Hindlimb muscle (tissue), 1 donor: ENCODE measurements at places on chromosomes 2 and 18. TPM values are rescaled to one million over a fixed set of nuclear protein-coding genes. Genes with fewer than 3 reads are reported as not detected.

DNA sequence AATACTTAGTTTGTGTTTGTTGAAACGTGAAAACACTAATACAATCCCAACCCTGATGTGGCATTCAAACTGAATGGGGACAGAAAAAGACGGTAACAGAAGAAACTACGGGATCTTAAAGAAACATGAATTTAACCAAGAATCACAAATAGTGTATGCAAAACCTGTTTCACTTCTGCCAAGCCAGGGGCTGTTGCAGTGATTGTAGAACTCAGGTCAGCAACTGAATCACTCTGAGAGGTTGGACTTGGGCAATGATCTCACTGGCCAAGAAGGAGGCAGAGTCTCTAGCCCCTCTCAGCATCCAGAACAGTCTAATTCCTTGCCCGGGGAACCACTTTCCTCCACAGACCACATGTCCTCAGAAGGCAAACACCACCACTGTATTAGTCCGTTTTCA, 54.9 kb upstream of the CRIM1 start:
- DNase-seq: no peak

The TEKT4 gene
- polyA plus RNA-seq: not detected

GRCh38 chr18:39842366-39842914, 2112.6 kb upstream of the PIK3C3 start:
- DNase-seq: no peak

GRCh38 chr2:15747603-15748471, 156.2 kb downstream of the DDX1 start:
- no peak for DNase-seq

DNA sequence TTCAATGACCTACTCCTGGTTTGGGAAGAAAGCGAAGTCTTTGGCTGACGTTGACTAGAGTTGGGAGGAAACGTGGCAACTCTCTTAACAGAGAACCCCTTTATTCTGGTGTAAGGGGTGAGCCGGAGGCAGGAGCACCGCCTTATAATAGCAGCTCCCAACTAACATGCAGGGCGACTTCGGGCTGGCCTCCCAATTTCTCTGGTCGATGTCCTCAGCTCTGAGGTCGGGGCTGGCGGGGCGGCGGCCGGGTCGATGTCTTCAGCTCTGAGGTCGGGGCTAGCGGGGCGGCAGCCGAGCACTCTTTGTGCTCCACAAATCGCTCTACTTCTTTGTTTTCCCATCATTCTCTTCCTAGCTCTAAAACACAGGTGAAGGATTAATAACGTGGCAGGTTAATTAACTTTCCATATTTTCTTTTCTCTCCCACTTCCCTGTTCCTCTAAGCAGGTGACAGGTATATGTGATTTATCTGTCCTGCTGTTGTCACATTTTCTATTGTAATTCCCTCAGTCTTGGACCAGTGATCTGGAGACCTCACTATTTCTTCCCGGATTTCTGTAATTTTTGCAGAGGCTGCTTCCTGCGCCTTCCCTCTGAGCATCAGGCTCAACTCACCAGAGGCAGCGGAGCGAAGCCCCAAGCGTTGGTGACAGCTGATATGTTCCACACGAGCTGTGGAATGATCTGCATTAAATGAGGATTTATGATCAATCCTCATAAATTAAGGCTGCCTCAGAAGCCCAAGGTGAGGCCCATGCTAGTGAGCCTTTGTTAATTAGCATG, 64.3 kb downstream of the ACKR3 start:
- no peak for DNase-seq

DNA sequence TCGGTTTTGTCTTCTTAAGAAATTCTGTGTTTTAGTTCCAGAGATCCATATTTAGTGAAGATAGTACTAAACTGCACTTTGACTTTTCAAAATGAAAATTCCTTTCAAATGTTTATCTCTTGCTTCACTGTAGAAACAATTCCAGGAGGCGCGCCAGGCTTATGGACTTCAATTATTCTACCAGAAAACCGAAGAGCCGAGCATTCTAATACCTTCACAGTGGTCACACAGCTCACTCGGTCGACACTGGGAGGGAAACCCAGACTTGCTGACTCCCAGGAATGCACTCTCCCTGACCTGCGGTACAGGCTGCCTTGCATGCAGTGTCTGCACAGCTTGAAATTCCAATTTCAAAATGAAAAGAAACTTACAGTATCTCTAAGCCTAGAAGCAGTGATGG, 119.9 kb upstream of the PIEZO2 start:
- peak; percentile 58 for DNase-seq

DNA sequence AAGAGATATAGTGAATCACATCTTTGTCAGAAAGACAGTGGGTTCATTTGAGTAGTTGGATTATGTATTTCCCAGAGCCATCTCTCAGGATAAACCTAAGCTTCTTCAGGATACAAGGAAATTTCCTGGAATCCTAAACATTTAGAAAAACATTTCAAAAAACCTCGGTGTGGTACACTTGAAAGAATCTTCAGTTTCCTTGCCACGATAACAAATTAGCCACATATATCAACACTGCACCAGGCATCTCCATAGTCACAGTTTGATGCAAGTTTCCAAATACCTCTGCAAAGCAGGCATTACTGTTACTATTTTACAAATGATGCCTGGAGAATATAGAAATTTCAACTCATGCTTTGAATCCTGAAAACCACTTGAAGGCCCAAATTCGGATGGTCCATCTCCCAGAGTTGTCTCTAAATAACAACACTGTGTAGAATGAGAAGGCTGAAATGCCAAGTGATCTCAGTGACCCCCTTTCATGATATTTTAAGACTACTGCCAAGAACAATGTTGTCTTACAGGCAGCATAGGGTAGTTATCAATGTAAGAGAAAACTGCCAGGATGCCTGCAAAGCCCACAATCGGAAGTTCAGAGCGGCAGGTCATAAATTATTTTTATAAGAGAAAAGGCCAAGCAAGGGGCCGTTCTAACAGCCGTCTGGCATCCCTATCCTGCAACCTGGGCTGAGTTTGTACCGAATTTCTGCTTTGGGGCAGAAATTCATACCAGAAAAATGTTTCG, 307.9 kb downstream of the TXNL1 start:
- no peak for DNase-seq

DNA sequence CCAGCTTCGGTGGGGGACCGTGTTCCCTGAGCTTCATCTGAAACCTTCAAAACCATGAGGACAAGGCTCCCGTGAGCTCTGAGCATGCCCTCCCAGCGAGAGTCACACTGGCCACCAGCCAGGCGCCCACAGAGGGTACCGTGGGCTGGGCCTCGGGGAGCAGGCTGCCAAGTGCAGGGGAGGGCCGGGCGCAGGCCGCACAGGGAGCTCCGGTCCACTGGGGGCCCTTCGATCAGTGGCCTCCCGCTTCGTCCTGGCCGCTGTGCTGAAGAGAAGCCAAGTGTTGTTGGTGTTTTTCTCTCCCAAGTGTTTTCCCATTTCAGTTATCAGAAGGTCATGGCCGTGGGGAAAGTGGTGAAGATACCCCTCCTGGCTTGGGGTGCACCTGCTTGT, 144.4 kb downstream of the PTGR3 start:
- DNase-seq: no peak

DNA sequence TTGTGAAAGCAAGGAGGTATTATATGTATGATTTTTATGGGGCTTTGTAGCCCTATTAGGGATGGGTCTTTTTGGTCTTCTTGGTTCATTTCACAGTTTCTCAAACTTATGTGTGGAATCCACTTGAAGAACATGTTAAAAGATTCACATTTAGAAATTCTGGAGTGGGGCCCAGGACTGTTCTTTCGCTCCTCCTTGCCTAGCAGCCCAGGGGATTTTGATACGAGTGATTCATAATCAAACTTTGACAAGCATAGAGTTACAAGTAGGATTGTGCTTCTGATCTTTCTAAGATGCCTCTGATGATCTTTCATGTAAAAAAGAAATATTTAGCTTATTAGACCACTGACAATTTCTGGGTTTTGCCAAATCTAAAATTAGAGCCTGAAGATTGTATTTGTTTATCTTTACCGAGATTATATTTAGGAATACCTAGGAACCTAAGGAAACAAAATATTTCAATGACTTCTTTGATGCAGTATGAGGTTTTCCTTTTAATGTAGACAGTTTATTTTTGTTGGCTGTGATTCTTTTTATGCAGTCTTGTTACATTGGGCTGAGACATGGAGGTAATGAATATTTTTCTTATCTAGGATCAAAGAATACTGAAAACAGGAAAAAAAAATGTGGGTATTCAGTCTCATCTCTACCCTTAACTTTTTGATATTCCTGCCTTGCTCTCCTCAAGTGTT, 324.0 kb downstream of the PARD3B start:
- peak; percentile 6 for DNase-seq

The CKAP2L gene
- polyA plus RNA-seq: 7.5 TPM

The CYRIA gene
- polyA plus RNA-seq: 4.3 TPM
